Stimulated activated CD8-positive, alpha-beta memory T cell treated with anti-CD3 and anti-CD28 coated beads, Interleukin-15, amount 100 ng/mL, for 24 hours (primary cell): ENCODE measurements at places on chromosomes 4 and X.

DNA sequence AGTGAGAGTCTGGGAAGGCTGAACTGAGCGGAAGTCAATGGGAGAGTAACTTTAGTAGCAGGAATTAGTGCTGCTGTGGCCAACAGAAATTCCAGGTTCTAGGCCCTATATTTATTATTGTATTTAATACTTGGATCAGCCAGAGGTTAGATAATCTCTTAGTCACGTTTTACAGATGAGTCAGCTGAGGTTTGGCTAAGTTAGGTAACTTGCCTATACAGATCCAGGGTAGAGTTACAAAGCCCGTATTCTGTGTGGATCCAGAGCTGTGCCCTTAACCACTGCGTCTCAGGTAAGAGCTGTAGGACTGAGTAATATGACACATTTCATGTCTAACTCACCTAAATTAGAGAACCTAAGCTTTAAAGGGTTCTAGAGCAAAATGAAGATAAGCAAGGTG lies 20.5 kb downstream of the PSMD10 start:
- DNase-seq: no peak

DNA sequence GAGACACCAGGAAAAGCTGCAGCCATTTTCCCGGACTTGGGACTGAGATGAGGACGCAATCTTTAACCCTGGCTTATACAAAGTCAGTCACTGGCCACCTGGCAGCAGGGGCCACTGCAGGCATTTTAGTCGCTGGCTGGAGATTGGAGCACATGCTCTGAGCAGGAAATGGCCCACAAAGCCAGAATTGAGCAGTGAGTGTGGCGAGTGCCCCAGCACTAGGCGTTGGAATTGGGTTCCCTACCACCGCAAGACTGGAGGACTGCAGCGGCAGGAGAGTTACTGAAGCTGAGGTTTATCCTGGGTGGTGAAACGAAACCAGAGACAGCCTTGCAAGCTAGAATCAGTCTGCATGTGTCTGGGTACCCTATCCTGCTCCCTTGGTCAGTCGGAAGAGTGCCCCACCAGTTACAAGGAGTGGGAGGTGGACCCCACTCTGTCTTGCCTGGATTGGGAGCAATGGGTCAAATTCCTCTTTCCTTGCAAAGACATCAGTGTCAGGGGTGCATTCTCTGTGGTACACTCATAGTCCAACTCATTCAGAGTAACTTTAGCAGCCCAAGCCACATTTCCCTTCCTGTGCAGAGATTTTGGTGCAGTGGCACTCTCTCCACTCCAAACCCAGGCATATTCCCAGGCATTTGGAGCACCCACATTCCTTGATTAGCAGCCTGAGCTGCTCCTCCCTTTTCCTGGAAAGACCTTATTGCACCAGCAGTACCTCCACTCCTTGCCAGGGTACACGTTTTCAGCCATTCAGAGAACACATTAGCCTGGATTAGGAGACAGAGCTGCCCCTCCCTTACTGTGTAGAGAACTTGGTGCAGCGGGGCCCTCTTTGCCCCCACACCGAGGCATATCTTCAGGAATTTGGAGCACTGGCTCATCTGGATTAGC lies 36.7 kb upstream of the PLK4 start:
- no peak for DNase-seq

- no peak for DNase-seq
Measured at GRCh38 chr4:1371176-1372165, 24.5 kb downstream of the UVSSA start.

GRCh38 chr4:139367421-139368090 lies 65.3 kb upstream of the NDUFC1 start:
- DNase-seq: no peak

DNA sequence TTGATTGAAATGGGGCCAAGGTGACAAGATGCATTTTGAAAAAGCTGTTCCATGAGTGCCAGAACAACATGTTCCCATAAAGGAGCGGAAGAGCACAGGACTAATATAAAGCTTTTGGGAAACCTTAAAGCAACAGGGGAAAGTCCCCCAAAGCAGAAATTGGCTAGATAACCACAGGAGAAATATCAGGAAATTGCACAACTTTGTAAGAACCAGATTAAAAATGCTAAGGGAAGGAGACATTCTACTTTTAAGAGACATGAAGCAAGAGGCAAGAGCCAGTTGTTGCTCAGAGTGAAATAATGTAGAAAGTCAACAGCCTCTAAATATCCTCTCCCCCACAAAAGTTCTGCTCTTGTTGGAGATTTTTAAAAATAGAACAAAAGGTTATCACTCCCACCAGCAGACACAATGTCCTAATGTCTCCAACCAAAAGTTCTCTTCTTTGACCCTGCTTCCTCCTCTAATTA lies 85.2 kb upstream of the LNX1 start:
- no peak for DNase-seq

DNA sequence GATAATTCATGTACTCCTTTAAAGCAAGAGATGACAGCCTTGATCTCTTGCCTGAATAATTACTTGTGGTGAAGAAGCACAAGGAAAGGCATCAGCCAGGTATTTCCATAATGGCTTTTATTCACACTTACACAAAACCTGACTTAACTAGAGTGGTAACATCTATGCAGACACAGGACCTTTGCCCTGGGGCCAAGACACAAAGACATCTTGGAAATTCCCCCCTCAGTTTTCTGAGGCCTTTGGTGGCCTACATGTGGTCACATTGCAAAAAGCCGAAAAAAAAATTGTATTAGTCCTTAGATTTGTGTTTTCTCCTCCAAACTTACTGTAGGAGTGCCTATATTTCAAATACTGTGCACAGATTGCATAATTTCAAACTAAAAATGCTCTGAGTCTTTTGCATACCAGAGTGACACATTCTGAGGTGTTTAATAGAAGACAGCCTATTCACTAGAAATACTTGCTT lies 172.4 kb downstream of the PDGFC start:
- no peak for DNase-seq

GRCh38 chr4:174859904-174860303 lies 30.9 kb upstream of the GLRA3 start:
- DNase-seq: no peak

- no peak for DNase-seq
Measured at GRCh38 chr4:160265014-160265413, 1162.1 kb downstream of the RAPGEF2 start.

DNA sequence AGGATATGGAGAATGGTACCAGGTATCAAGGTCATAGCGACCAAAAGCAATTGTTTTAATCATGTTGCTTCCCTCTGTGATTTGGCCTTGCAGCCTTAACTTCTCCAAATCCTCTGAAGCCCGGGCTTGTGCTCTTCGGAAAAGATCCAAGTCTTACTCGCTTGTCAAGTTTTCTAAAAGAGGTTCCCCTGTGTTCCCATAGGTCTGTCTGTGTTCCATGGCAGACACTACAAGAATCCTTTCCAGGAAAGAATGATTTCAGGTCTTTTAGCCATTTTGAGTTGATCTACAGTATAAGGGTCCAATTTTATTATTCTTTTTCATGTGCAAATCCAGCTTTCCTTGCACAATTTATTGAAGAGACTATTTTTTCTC lies 710.6 kb upstream of the DIAPH2 start:
- no peak for DNase-seq

DNA sequence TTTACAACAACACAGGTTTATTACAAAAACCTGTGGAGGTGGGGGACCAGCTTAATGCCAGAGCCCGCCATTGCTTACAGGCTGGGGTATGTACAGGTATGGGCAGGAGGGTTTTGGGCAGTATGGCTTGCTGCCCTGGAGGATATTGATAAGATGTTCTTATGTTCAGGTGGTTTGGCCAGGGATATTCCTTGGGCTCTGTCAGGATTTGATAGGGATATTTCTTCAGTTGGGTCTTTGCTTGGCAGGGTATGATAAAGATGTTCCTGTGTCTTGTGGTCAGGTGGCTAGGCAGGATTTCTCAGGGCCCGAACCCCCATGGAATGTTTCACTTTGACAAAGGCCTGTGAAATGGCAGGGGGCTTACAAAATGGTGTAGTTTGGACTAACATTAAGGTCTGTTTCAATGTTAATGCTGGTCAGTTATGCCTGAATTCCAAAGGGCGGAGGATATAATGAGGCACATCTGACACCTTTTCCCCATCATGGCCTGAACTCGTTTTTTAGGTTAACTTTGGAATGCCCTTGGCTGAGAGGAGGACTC lies 3.1 kb downstream of the MGST2 start:
- no peak for DNase-seq

- DNase-seq: no peak
Measured at GRCh38 chr4:108512615-108513505, 107.5 kb upstream of the RPL34 start.

DNA sequence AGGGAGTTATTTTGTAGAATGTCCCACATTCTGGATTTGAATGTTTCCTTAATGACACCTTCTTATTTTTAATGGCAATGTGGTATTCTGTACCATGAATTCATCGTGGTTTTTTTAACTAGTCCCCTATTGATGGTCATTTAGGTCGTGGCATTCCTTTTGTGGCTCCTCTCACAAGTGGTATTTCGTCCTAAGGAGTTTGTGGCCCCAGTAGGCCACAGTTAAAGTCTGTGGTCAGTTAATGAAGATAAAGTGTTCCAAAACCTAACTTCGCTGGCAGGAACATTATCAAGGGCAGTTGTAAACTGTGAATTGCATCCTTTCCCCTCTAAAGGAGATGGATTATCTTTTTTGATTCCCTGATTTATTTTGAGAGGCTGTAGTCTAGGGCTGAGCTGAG lies 133.2 kb downstream of the TMEM164 start:
- no peak for DNase-seq

GRCh38 chrX:103624111-103624510 lies 4.7 kb upstream of the TCEAL1 start:
- DNase-seq: no peak

- DNase-seq: no peak
Measured at GRCh38 chrX:49067285-49068120, 6.3 kb downstream of the PRAF2 start.

GRCh38 chrX:106987488-106987887 lies 12.5 kb downstream of the MORC4 start:
- DNase-seq: no peak

- no peak for DNase-seq
Measured at GRCh38 chr4:140645614-140646412, 77.1 kb upstream of the UCP1 start.
